Mesothelial cell of epicardium (in vitro differentiated cells): ENCODE measurements at places on chromosomes 4 and X.

GRCh38 chr4:168877511-168878491 is 132.3 kb downstream of the CBR4 start:
- peak; percentile 33 for DNase-seq
- H3K4me1 ChIP-seq = peaks cover 25% of the 10 kb centered on the region
- H3K36me3 ChIP-seq = peaks cover 23% of the 10 kb centered on the region
- H3K27ac ChIP-seq = peak overlapping the region; percentile 39
- H3K4me3 ChIP-seq = peak overlapping the region; percentile 56

GRCh38 chr4:13918991-13919441 is 291.5 kb upstream of the BOD1L1 start:
- H3K36me3 ChIP-seq = no peaks in the 10 kb centered on the region
- no peak overlapping the region for H3K4me3 ChIP-seq
- DNase-seq = no peak
- peaks cover 5% of the 10 kb centered on the region for H3K4me1 ChIP-seq

- H3K36me3 ChIP-seq = peaks cover 11% of the 10 kb centered on the region
- DNase-seq = no peak
- peak overlapping the region; percentile 19 for H3K27ac ChIP-seq
- peaks cover 14% of the 10 kb centered on the region for H3K4me1 ChIP-seq
Measured at GRCh38 chr4:165288639-165289422, 38.6 kb upstream of the MSMO1 start.

GRCh38 chr4:533318-534100 is 34.5 kb downstream of the PIGG start:
- DNase-seq = no peak
- no peak overlapping the region for H3K4me3 ChIP-seq
- H3K4me1 ChIP-seq = no peaks in the 10 kb centered on the region
- H3K27me3 ChIP-seq = no peaks in the 10 kb centered on the region
- H3K36me3 ChIP-seq = peaks cover 34% of the 10 kb centered on the region
- H3K27ac ChIP-seq = no peak overlapping the region

GRCh38 chrX:139077281-139078250 is 366.0 kb upstream of the FGF13 start:
- H3K4me3 ChIP-seq = no peak overlapping the region
- H3K4me1 ChIP-seq = peaks cover 6% of the 10 kb centered on the region
- no peaks in the 10 kb centered on the region for H3K36me3 ChIP-seq
- H3K27ac ChIP-seq = no peak overlapping the region
- H3K27me3 ChIP-seq = no peaks in the 10 kb centered on the region
- DNase-seq = no peak

DNA sequence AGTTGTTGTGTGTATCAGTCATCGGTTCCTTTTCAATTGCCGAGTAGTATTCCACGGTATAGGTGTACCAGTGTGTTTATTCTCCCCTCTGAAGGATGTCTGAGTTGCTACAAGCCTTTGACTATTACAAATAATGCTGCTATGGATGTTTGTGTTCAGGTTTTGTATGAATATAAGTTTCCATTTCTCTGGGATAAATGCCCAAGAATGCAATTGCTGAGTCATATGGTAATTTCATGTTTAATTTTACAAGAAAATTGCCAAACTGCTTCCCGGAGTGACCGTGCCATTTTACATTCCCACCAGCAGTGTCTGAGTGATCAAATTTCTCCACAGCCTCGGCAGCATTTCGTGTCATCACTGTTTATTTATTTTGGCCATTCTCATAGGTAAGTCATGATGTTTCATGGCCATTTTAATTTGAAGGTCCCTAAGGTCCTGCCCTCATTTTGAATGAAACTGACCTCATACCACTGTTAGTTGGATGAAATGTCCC is 73.9 kb downstream of the IRF2 start:
- H3K27ac ChIP-seq = no peak overlapping the region
- H3K4me3 ChIP-seq = no peak overlapping the region
- H3K27me3 ChIP-seq = no peaks in the 10 kb centered on the region
- peaks cover 39% of the 10 kb centered on the region for H3K36me3 ChIP-seq
- peaks cover 15% of the 10 kb centered on the region for H3K4me1 ChIP-seq

GRCh38 chr4:21763855-21764254 is 184.7 kb downstream of the KCNIP4 start:
- H3K4me3 ChIP-seq = no peak overlapping the region
- no peak for DNase-seq
- no peaks in the 10 kb centered on the region for H3K36me3 ChIP-seq
- no peak overlapping the region for H3K27ac ChIP-seq

DNA sequence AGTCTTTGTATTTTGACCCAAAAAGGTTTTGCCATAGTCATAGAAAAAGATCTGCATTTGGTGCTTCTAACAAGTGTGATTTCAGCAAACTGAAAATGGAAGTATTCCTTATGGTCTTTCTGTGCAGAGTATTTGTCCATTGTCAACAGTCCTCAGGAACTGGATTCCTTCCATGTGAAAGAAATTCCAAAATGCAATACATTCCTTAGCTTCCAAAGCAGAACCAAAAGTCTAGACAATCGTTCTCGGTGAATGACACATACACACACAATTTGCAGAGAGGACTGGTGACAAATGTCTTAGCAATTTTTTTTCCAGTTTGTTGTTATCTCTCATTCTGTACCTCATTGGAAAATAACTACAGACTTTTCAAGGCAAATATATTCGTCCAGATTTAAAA is 562.2 kb upstream of the SLIT2 start:
- no peaks in the 10 kb centered on the region for H3K36me3 ChIP-seq
- H3K27me3 ChIP-seq = no peaks in the 10 kb centered on the region
- no peak for DNase-seq
- no peak overlapping the region for H3K4me3 ChIP-seq
- no peak overlapping the region for H3K27ac ChIP-seq

DNA sequence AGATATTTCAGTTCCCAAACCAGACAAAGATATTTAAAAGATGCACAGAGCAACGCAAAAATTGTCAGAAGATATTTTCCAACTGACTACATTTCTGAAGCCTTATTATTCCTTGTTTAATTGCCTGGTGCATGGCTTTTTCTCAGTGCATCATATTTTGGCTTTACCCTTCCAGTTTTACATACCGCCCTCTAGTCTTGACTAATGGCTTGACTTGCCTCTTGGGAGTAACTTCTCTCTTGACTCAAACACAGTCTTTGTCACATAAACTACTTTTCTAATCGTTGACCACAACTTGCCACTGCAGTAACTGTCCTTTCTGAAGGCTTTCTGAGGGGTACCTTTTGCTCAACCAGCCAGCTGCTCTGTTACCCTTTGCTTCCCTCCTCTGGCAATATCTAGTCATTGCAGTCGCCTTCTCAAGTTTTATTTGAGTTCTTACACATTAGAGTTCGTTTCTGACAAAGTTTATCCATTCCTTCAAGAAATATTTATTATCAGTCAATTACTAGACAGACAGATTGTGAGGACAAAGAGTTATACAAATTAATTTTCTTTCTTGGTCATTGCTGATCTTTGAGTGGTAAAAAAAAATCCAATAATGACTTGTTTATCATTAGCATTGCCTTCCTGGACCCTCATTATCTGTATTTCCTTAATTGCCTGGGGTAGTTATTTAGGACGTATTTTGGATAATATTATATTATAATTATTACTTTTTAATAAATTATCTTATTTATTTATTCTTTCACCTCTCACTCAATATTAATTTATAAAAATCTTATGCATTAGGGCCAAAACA is 506.9 kb upstream of the PCDH10 start:
- H3K36me3 ChIP-seq = no peaks in the 10 kb centered on the region
- H3K4me1 ChIP-seq = peaks cover 2% of the 10 kb centered on the region
- no peak overlapping the region for H3K4me3 ChIP-seq
- DNase-seq = no peak
- no peaks in the 10 kb centered on the region for H3K27me3 ChIP-seq

GRCh38 chr4:793093-793861 is 32.7 kb downstream of the CPLX1 start:
- no peak for DNase-seq
- no peak overlapping the region for H3K27ac ChIP-seq
- H3K36me3 ChIP-seq = no peaks in the 10 kb centered on the region
- H3K4me3 ChIP-seq = peak overlapping the region; percentile 52

- H3K4me1 ChIP-seq = peaks cover 16% of the 10 kb centered on the region
- H3K27ac ChIP-seq = no peak overlapping the region
- H3K4me3 ChIP-seq = no peak overlapping the region
- no peak for DNase-seq
Measured at GRCh38 chr4:31045724-31046318, 325.7 kb downstream of the PCDH7 start.

- no peak overlapping the region for H3K4me3 ChIP-seq
- H3K27ac ChIP-seq = no peak overlapping the region
- DNase-seq = no peak
- H3K27me3 ChIP-seq = no peaks in the 10 kb centered on the region
Measured at GRCh38 chrX:30141966-30142365, 73.4 kb upstream of the MAGEB2 start.

DNA sequence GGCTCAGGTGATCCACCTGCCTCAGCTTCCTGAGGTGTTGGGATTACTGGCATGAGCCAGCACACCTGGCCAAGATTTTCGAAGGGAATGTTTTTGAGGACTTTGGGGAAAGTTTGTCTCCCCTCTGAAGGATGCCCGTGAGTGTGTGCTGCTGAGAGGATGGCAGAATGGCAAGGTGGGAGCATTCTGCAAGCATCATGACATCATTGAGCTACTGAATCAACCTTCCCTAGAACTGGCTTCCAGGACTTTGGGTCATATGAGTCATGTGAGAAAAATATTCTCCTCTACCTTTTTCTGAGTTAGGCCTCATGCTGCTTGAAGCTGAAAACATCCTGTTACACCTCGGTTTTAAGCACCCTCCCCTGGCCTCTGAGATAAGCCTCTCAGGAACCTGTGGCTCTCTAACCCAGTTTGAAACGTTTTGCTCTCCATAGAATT is 31.0 kb downstream of the TMEM131L start:
- no peak for DNase-seq
- no peak overlapping the region for H3K4me3 ChIP-seq
- H3K4me1 ChIP-seq = peaks cover 20% of the 10 kb centered on the region

GRCh38 chr4:8181844-8182243 is 17.2 kb upstream of the SH3TC1 start:
- H3K27me3 ChIP-seq = no peaks in the 10 kb centered on the region
- no peak overlapping the region for H3K4me3 ChIP-seq
- H3K36me3 ChIP-seq = no peaks in the 10 kb centered on the region
- H3K27ac ChIP-seq = no peak overlapping the region
- no peak for DNase-seq

- DNase-seq = no peak
- H3K27me3 ChIP-seq = peaks cover 73% of the 10 kb centered on the region
- no peaks in the 10 kb centered on the region for H3K36me3 ChIP-seq
- peaks cover 8% of the 10 kb centered on the region for H3K4me1 ChIP-seq
- peak overlapping the region; percentile 87 for H3K4me3 ChIP-seq
Measured at GRCh38 chr4:5052726-5053425, 1.6 kb downstream of the STK32B start.

- H3K27me3 ChIP-seq = no peaks in the 10 kb centered on the region
- H3K36me3 ChIP-seq = peaks cover 14% of the 10 kb centered on the region
- peaks cover 14% of the 10 kb centered on the region for H3K4me1 ChIP-seq
- DNase-seq = no peak
Measured at GRCh38 chr4:150625033-150625432, 43.1 kb downstream of the MAB21L2 start.

DNA sequence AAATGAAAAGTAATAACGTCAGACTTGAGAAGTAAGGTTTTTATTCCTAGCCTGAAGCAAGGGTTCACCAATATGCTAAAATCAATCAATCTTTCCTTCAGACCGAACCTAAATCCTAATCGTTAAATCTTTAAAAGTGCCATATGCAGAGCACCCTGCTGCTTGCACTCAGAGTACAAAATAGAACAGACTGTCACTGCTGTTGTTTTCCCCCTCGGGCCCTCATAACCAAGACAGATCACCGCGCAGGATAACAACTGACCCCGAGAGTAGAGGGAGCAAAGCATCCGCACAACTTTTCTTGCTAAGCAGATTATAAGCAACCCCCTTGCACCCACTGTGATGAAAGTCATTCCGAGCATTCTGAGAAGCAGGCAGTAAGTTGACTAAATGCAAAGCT is 550.9 kb upstream of the NDST4 start:
- H3K4me3 ChIP-seq = peak overlapping the region; percentile 5
- H3K27ac ChIP-seq = peak overlapping the region; percentile 10
- no peaks in the 10 kb centered on the region for H3K36me3 ChIP-seq
- H3K4me1 ChIP-seq = peaks cover 39% of the 10 kb centered on the region
- no peaks in the 10 kb centered on the region for H3K27me3 ChIP-seq
- DNase-seq = no peak

- H3K27ac ChIP-seq = no peak overlapping the region
- H3K27me3 ChIP-seq = no peaks in the 10 kb centered on the region
- DNase-seq = no peak
- H3K4me3 ChIP-seq = no peak overlapping the region
Measured at GRCh38 chr4:136864604-136865185, 667.6 kb downstream of the PCDH18 start.

- no peak overlapping the region for H3K27ac ChIP-seq
- no peaks in the 10 kb centered on the region for H3K27me3 ChIP-seq
- no peak for DNase-seq
Measured at GRCh38 chr4:161148051-161148450, 1015.7 kb downstream of the FSTL5 start.

- DNase-seq = no peak
- no peaks in the 10 kb centered on the region for H3K27me3 ChIP-seq
- no peaks in the 10 kb centered on the region for H3K4me1 ChIP-seq
- H3K4me3 ChIP-seq = no peak overlapping the region
- H3K27ac ChIP-seq = no peak overlapping the region
- H3K36me3 ChIP-seq = peaks cover 47% of the 10 kb centered on the region
Measured at GRCh38 chr4:84697159-84697558, 114.2 kb downstream of the CDS1 start.

GRCh38 chrX:124085063-124085462 is 123.6 kb downstream of the STAG2 start:
- no peak for DNase-seq
- H3K4me1 ChIP-seq = no peaks in the 10 kb centered on the region
- H3K27ac ChIP-seq = no peak overlapping the region
- H3K27me3 ChIP-seq = no peaks in the 10 kb centered on the region
- H3K4me3 ChIP-seq = no peak overlapping the region
- peaks cover 16% of the 10 kb centered on the region for H3K36me3 ChIP-seq

DNA sequence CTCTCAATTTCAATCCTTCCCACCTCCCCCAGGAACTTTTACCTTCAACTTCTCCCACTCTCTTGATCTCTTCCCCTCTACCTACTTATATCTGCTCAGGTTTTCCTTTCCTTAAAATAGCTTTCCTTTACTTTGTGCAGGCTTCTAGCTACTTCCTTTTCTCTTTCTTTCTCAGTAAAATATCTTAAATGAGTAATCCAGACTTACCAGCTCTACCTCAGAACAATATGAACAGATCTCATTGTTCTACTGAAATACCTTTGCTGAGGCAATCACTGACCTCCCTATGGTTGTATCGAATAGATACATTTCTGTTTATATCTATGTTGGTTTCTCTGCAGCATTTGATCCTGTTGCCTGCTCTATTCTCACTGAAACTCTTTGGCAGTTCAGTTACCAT is 86.7 kb upstream of the WDR44 start:
- no peaks in the 10 kb centered on the region for H3K36me3 ChIP-seq
- no peak overlapping the region for H3K27ac ChIP-seq
- no peak for DNase-seq
- H3K4me1 ChIP-seq = peaks cover 2% of the 10 kb centered on the region
- H3K27me3 ChIP-seq = peaks cover 8% of the 10 kb centered on the region
- H3K4me3 ChIP-seq = no peak overlapping the region

- no peak overlapping the region for H3K4me3 ChIP-seq
- H3K27me3 ChIP-seq = no peaks in the 10 kb centered on the region
- H3K36me3 ChIP-seq = peaks cover 5% of the 10 kb centered on the region
Measured at GRCh38 chrX:98379134-98379533, 1495.4 kb downstream of the RPA4 start.

- no peaks in the 10 kb centered on the region for H3K27me3 ChIP-seq
- H3K36me3 ChIP-seq = no peaks in the 10 kb centered on the region
- H3K27ac ChIP-seq = no peak overlapping the region
- H3K4me3 ChIP-seq = no peak overlapping the region
Measured at GRCh38 chr4:86857341-86858052, 8.3 kb upstream of the SLC10A6 start.
